ENCODE measurements at places on chromosomes 5 and 9. TPM values are rescaled to one million over a fixed set of nuclear protein-coding genes. Genes with fewer than 3 reads are reported as not detected.
A peak's percentile ranks its signal among the peaks of the same experiment; 100 is the strongest.

- no peak for DNase-seq
These were observed 566.8 kb upstream of the CYLC2 start for GRCh38 chr9:102428305-102428704.

- no peak for DNase-seq
These were observed 70.5 kb downstream of the ST8SIA4 start for GRCh38 chr5:100832252-100833230.

- DNase-seq, result no peak
These were observed 37.9 kb upstream of the SRP19 start for GRCh38 chr5:112823181-112823580.

GRCh38 chr9:111284703-111285102, 45.3 kb downstream of the OR2K2 start:
- DNase-seq, result no peak

GRCh38 chr9:107142430-107142829, 140.6 kb upstream of the RAD23B start:
- DNase-seq, result no peak

- DNase-seq, result no peak
These were observed 24.4 kb upstream of the VDAC1 start for GRCh38 chr5:134029156-134029555.

GRCh38 chr5:119878712-119879111, 249.4 kb downstream of the FAM170A start:
- DNase-seq, result no peak

- DNase-seq, result no peak
These were observed 215.6 kb downstream of the ROR2 start for GRCh38 chr9:91734371-91734981.

- no peak for DNase-seq
These were observed 155.6 kb upstream of the IER5L start for GRCh38 chr9:129333617-129334104.

GRCh38 chr5:2113348-2114131, 230.8 kb upstream of the IRX4 start:
- DNase-seq, result no peak

DNA sequence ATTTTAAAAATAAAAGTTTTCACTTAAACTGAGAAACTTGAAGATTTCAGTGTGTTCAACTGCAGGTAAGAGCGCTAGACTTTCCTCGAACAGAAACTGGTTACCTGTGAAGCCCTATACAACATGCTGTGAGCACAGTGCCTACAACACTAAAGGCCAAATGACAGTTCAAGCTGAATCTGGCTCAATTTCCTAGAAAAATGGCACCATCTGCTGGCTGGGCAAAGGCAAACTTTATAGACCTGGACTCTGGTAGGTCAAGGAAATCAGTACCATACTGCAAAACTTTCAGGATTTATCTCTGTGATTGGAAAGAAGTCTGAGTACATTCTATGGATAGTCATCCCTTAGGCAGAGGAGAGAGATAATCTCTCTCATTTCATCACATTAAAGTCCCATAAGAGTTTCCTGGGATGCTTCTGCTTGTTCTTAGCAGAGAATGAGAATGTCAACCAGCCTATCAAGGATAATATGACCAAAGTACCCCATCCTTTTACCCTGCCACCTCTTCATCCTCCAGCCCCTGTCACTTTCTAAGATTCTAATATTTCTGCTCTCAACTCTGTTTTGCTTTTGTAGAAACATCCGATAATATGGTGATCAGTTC, 31.8 kb upstream of the FOXB2 start:
- no peak for DNase-seq

DNA sequence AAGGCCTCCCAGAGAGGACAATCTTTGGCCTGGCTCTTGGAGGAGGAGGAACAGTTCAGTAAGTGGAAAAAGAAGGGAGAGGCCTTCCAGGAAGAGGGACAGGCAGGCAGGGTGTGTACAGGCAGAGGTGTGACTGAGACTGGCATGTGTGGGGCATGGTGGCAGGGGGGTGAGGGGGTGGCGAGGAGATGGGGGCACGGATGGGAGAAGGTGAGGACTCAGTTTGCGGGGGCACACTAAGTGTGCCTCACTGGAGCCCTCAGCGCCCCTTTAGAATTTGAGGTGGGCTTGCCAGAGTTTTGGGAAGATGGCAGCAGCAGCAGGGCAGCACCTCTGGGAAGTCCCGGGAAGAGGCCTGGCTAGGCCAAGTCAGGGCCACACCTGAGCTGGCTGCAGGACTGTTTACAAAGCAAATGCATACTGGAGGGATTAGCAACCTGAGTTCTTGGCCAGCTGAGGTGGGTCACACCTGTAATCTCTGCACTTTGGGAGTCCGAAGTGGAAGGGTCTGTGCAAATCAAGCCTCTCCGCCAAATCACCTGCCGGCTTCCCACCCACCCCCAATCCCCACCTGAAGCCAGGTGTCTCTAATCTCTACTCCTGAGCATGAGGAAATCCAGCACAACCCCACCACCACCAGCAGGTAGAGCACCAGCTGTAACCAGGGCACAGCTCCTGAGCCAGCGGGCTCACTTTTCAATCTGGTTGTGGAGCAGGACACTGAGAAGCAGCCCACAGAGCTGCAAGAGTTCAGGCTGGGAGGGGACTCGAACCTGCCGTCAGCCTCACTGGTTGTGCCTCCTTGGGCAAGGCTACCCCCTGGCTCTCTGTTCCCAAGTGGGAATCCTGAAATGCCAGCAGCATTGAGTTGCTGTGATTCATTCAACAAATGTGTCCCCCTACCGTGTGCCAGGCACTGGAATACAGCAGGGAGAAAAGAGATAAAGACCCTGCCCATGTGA, 10.2 kb upstream of the GABRP start:
- no peak for DNase-seq

DNA sequence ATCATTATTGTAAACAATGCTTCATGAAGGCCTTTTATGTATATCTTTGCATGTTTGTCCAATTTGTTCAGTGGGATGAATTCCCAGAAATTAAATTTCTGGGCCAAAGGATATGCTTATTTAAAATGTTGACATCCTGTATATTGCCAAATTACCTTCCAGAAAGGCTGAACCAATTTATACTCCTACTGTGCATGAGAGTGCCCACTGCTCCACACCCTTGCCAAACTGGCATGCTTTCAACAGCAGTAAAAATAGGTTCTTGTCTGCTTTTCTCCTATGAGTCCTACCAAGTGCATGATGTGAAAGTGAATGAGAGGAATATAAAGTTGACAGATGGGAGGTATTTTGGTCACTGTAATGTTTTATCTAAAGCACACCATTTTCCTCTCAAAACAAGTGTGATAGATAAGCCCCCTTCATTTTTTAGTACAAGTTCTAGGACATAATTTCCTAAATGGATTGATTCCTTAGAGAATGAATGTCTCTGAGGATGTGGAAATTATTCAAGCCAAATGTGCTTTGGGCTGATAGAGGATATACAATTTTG, 70.5 kb upstream of the ERBIN start:
- DNase-seq, result no peak

- no peak for DNase-seq
These were observed 488.6 kb downstream of the CSNK1G3 start for GRCh38 chr5:124000538-124000937.

DNA sequence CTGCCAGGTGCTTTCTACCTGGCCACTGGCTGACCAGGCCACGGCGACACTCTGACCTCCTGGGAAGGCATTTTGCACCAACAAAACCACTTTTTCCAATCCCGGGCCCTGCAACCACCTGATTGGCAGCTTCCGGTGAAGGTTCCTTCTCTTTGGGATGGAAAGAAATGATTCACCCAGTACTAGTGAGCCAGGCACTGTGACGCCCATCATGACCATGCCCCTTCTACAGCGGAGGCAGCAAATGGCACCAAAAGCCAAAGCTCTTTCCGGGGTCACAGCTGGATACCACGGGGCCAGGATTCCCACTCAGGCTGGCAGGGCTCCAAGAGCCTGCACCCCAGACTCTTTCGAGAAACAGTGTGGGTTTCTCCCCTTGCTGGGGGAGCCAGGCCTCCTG, 4.7 kb downstream of the NOTCH1 start:
- DNase-seq, result no peak

DNA sequence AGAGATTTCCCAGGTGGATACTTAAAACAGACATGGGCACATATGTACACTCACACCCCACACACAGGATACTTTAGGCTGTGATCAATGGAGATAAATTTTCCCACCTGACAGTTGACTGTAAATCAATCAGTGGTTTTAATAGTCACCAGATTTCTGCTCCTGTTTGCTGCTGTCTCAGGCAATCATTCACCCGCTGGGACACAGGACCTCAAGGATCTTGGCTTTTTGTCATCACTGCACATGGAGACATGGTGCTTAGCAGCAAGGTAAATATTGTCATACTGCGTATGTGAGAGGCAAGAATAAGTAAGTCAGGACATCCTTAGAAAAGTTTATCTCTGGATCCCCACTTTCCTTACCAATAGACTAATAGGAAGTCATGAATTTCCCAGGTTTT, 60.8 kb upstream of the KLF9 start:
- DNase-seq, result no peak

GRCh38 chr5:115179030-115179393, 9.3 kb upstream of the TRIM36 start:
- no peak for DNase-seq

GRCh38 chr5:133761632-133762031, 149.3 kb upstream of the FSTL4 start:
- DNase-seq, result no peak

- DNase-seq, result no peak
These were observed 171.4 kb downstream of the RAPGEF6 start for GRCh38 chr5:131463656-131464055.

- peak; percentile 65 for DNase-seq
These were observed at the start of gene NR3C1 for GRCh38 chr5:143403593-143404415. NR3C1 (minus strand) TSS chr5:143403686; CDS start chr5:143400839, 2,847 bp downstream.

- DNase-seq, result no peak
These were observed 1.1 kb downstream of the EIF4E1B start for GRCh38 chr5:176631383-176632200.

- no peak for DNase-seq
These were observed 37.8 kb upstream of the S1PR3 start for GRCh38 chr9:88953381-88954029.

- no peak for DNase-seq
These were observed 74.9 kb upstream of the TNFSF8 start for GRCh38 chr9:115005322-115005721.

DNA sequence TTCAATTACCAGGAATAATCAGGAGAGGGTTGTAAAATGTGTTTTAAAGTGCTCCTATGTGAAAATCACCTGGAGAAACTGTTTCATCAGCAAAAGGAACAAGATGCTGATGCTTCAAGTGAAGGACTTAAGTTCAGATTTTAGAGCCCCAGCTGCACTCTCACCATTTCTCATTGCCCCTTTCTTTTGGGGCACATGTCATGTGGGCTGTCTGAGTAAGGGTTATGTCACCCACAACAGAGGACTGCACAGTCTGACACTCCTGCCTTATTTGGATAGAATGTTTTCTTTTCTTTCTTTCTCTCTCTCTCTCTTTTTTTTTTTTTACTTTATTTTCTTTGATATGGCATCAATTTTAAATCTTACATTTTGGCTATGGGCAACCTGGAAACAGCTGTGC, 204.1 kb upstream of the EFNA5 start:
- no peak for DNase-seq

GRCh38 chr5:68265347-68265746, 49.8 kb downstream of the PIK3R1 start:
- no peak for DNase-seq

GRCh38 chr9:119003201-119003611, 366.0 kb downstream of the BRINP1 start:
- no peak for DNase-seq

TMEM171 gene
- 3.2 TPM for polyA plus RNA-seq

IL7R gene
- polyA plus RNA-seq, result 0.63 TPM

PALM2AKAP2 gene
- 6.9 TPM for polyA plus RNA-seq

RASGEF1C gene
- polyA plus RNA-seq, result 0.56 TPM

ANKRD20A1 gene
- 2.3 TPM for polyA plus RNA-seq

IL13 gene
- polyA plus RNA-seq, result 0.15 TPM

DROSHA gene
- polyA plus RNA-seq, result 104 TPM

PTPRD gene
- 119 TPM for polyA plus RNA-seq

GRXCR2 gene
- not detected for polyA plus RNA-seq

ERCC6L2 gene
- polyA plus RNA-seq, result 42.7 TPM

ABLIM3 gene
- 2.8 TPM for polyA plus RNA-seq

LRRC19 gene
- 14.9 TPM for polyA plus RNA-seq

EXOC3 gene
- polyA plus RNA-seq, result 62.1 TPM

GPBP1 gene
- 143 TPM for polyA plus RNA-seq

OMD gene
- 0.66 TPM for polyA plus RNA-seq

F2RL1 gene
- 1.0 TPM for polyA plus RNA-seq

ARSI gene
- 2.9 TPM for polyA plus RNA-seq

KLF4 gene
- polyA plus RNA-seq, result 127 TPM

DHFR gene
- polyA plus RNA-seq, result 64.6 TPM

SPINK7 gene
- not detected for polyA plus RNA-seq

SHISAL2B gene
- polyA plus RNA-seq, result not detected

HIGD2A gene
- 104 TPM for polyA plus RNA-seq

Measured in left renal pelvis (tissue), 4 donors.